AG08396 (cell line): ENCODE measurements at places on chromosomes 3 and 15.
A peak's percentile ranks its signal among the peaks of the same experiment; 100 is the strongest.

GRCh38 chr15:41806291-41807181 is 21.4 kb upstream of the JMJD7 start:
- no peak for DNase-seq

DNA sequence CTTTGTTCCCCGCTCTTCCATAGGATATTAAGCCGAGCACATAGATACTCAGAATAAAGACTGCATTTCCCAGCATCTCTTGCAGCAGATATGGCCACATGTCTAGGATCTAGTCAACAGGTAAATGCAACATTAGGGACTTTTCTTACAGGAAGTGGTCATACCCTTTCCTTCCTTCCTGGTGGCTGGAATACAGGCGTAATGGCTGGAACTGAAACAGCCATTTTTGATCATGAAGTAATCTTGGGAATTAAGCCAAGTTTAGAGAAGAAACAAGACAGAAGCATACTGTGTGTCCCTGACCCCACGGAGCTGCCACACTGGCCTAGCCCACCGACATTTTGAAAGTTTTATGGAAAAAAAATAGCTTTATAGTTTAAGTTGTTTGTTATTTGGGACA is 234.0 kb downstream of the XXYLT1 start:
- no peak for DNase-seq

GRCh38 chr3:120780977-120781376 is 38.4 kb downstream of the GTF2E1 start:
- DNase-seq: peak; percentile 25

DNA sequence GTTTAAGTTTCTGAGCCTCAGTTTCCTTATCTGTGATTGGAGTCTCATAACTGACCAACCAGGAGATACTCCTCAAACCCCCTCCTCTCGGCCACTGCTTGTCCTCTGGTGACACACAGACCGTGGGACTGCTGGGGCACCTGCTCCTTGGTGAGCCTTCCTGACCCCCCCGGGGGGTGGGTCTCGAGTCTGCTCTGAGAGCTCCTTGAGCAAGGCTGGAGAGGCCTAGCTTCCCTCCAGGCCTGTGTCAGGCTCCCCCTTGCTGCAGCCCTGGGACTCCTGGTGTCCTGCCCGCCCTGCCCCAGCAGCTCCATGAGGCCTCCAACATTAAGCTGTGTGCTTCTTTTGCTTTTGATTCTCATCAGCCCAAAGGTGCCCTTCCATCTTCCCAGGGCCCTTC is 27.7 kb downstream of the SRPRB start:
- DNase-seq: no peak

DNA sequence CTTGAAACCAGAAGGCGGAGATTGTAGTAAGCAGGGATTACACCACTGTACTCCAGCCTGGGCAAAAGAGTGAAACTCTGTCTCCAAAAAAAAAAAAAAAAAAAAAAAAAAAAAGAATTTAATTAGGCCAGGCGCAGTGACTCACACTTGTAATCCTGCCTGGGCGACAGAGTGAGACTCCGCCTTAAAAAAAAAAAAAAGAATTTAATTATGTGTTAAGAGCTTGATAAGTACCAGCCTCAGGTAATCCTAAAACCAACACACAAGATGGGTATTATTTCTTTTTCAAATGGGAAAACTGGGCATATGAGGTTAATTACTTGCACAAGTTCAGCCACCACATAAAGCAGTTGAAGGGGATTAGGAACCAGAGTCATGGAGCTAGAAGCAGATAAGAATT is 49.0 kb downstream of the PBRM1 start:
- no peak for DNase-seq

- DNase-seq: no peak
These were observed 99.5 kb downstream of the ZNF621 start for GRCh38 chr3:40624189-40624769.

DNA sequence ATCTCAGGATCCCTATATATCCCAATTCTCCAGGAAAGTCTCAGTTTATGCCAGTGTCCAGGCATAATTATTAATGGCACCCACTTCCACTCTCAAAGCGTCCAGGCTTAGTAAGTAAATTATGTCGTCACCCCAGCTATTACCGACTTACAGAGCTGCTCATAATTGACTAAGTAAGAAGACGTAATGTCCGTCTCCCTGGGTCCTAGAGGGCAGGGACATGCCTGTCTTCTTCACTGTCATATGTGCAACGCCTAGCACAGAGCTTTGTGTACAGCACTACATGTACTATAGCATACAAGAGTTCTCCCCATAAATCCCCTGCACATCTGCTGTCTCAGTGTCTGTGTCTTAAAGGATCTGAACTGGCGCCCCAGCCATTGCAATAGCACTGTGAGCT is 23.9 kb upstream of the HRH1 start:
- DNase-seq: no peak

DNA sequence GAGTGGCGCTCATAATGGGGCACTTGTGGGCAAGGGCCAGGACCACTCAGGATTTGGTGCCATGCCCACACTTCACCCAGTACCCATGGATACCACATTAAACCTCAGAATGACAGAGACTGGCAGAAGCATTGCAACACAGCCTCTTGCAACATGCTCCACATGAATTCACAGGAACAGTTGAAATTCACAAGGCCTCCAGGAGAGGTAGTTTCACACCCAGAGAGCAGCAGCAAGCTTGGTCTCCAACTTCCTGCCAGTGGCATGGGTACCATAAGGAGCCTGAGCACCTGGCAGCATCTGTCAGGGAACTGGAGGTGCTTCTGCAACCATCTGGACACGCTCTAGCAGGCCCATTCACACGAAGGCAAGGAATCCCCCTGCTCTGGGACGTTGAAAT is 101.0 kb downstream of the OSBPL10 start:
- no peak for DNase-seq

DNA sequence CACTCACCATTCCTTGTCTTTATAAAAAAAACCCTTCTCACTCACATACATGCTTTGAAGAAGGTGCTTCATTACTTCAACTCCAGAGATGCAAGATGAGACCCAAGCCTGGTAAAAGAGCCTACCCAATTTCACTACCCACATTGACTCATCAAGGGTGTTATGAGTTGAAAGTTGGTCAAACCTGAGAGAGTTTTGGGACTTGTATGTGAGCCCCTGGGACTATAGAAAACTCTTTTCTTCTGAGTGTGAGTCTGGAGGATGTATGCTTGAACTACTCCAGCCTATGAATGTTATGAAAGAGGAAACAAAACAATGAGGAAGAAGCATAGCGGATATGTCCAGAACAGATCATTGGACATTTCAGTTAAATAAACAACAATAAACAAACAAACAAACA is 106.5 kb upstream of the SATB1 start:
- DNase-seq: no peak

DNA sequence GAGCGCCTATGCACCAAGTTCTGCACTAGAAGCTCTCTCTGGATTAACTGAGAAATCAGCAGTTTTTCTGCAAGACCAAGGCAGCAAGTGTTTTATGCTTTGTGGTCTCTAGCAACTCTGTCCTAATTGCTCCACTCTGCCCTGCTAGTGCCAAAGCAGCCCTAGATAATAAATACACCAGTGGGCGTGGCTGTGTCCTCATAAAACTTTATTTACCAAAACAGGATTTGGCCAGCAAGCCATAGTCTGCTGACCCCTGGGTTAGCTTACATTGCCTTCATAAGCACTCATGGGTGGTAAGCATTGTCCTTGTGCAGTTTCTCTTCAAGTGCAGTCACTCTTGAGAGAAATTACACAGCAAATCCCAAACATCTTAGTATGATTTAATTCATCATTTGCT is 30.7 kb upstream of the SLC24A5 start:
- DNase-seq: no peak
